Activated CD8-positive, alpha-beta memory T cell treated with anti-CD3 and anti-CD28 coated beads for 48 hours (primary cell): ENCODE measurements at places on chromosomes 13 and 19.

GRCh38 chr19:10820173-10820572 is 15.8 kb downstream of the TMED1 start:
- no peak for DNase-seq

GRCh38 chr13:32501064-32501463 is 37.5 kb downstream of the N4BP2L2 start:
- no peak for DNase-seq

DNA sequence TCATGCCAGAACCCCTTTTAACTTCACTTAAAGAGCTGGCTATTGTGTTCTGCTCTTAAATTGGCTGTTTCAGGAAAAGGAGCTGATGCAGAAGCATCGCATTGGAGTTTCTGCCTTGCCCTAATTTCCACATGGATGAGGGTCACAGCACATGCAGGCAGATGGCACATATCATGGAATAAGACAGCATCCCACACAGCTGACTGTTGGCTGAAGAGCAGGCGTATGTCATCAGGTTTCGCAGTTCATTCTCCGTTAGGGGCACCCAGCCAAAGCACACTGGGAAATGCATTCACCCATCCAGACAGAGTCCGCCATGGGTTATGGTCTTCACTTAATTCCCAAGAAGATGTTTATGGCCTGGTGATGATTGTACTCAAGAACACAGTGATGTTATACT is 572.5 kb downstream of the LIG4 start:
- no peak for DNase-seq

DNA sequence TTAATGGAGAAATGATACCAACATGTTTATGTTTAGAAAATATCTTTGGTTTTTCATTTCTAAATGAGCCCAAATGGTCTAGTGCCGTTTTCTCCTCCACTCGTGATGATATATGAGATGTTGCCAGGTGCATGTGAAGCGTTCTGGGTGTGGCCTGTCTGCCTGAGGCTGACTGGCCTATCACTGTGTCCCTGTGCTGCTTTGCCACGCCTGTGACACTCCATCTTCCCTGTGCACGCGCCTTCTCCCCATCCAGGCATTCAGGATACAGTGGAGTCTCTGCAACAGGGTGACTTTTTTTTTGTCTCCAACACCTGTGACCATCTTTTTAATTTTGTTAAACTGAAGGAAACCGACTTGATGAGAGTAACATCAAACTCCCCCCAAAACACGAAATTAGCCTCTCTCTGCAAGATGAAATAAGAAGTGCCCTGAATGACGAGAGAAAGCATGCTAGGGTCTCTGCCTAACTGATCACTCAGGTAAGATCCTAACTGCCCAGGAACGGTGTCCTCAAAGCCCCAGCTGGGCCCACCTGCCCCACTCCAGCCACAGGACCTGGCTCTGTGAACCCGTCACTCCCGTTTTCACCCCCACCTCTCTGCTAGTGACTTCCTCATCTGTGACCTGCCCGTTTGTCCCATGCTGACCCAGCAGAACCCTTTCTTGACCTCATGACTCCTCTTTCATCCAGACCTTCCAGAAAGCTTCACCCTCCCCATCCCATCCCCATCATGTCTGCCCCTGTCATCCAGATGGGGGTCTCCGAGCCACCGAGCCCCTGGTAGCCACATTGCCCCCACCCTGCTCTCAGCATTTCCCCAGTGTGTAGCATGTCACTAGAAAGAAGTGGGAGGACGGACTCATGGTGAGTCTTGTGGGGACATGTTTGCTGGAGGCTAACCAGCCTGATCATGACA is 33.2 kb upstream of the TFDP1 start:
- no peak for DNase-seq

- no peak for DNase-seq
Measured at GRCh38 chr13:31267126-31267784, 67.5 kb downstream of the B3GLCT start.

GRCh38 chr19:42816894-42817293 is 51.4 kb upstream of the PSG8 start:
- no peak for DNase-seq
